ENCODE measurements at places on chromosomes 7 and 10. TPM values are rescaled to one million over a fixed set of nuclear protein-coding genes. Genes with fewer than 3 reads are reported as not detected.

- DNase-seq = no peak
These were observed 37.4 kb downstream of the AUTS2 start for GRCh38 chr7:69635555-69636185.

DNA sequence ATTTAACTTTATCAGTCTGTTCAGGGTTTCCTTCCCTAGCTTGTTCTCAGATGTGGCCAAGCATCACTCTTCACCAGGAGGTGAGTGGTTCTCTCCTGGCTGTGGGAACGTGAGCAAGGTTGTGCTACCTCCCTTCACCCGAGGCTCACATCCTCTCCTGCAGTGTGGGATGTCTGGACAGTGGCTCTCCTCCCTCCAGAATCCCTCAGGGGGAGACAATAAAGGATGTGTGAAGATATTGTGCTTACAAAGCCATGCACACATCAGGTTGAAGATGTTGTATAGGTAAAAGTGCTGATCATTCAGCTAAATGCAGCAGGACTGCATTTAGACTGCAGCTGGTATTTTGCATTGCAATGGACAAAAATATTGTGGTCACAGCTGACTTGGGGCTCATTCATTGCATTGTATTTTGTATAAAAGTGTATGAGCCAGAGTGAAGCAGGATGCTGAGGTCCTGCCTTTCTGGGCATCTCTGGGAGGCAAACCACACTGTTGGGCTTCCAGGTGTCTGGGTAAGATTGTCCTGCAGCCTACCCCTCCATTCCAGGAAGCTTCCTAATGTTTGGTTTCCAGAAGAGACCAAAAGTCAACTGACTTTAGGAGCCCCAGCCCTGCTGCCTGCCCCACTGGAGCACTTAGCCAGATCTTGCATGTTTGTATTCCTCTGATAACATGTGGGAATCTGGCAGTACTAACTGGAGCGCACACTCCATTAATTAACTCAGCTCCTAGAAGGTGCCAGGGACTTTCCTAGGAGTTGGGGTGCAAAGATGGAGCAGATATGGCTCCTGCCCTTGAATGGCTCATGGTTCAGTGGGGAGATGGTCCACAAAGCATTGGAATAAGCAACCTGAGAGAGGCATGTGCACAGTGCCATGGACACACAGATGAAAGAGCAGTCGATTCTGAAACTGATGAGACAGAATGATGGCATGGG, 292.5 kb upstream of the ZNF32 start:
- DNase-seq = no peak

DNA sequence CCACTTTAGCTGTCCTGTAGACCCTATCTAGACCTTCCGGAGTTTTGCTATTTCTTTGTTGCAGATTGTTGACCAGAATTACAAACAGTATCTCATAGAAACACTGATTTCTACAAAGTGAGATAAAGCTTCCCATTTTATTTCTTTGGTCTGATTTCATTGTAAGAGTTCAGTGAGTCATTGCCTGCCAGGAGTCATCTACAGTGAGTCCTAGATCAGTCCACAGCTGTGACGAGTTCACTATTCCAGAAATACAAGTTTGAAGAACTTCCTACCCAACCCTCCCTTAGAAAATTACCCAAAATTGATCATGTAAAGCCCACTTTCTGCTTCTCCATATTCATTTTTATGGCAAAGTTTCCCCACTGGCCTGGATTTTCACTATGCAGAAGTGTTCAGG, 905.5 kb downstream of the CNTNAP2 start:
- no peak for DNase-seq

GRCh38 chr7:149791-150636, 42.4 kb upstream of the FAM20C start:
- no peak for DNase-seq

Gene UNC5B
- 25.3 TPM for total RNA-seq

DNA sequence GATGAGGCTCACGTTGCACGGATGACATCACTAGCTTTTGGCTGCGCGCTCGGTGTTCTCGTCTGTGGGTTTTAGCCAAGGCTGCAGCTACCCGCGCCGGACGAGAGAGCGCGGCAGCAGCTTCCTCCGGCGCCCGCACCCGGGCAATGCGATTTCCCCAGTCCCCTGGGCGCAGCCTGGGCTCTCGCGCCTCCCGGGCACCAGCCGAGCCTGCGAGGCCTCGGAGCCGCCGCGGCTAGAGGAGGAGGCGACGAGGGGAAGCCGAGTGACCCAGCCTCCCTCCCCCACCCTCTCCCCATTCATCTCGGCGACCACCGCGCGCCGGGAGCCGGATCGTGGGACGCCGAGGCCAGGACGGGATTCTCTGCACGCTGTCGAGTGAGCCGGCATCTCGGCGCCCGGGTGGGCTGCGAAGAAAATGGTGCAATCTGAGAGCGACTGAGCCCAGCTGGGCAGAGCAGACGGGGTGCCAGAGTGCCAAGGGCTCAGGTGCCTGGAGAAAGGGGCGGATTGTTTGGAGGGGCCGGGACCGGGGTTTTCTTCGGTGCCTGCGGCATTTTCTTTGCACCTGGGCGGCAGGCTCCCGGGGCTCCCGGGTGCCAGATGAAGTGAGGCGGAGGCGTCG, 1.2 kb upstream of the TMEM178B start:
- DNase-seq = peak; percentile 93

Gene SPDYE16
- not detected for total RNA-seq
